ENCODE measurements at places on chromosomes 3 and 15. TPM values are rescaled to one million over a fixed set of nuclear protein-coding genes. Genes with fewer than 3 reads are reported as not detected.

- DNase-seq: no peak
Measured at GRCh38 chr3:190385731-190386688, 2.0 kb upstream of the CLDN16 start.

DNA sequence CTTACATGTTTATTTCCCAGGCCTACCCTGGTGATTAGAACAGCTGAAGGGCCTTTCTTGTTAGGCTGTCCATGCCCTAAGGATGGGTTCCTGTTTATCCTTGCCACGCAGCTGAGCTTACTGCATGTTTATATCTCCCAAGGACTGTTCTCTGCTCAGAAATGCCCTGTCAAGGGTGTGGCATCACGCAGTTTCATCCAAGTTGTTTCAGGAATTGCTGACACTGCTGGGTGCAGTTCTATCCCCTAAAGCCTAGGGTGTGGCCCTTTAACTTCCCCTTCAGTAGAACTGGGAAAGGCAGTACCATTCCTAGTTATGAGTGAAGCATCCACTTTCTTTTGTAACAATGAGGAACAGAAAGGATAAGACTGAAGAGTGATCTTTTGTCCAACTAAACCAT, 5.0 kb downstream of the ELL3 start:
- DNase-seq: no peak

GRCh38 chr3:14422016-14422963, 19.9 kb downstream of the SLC6A6 start:
- DNase-seq: no peak

DNA sequence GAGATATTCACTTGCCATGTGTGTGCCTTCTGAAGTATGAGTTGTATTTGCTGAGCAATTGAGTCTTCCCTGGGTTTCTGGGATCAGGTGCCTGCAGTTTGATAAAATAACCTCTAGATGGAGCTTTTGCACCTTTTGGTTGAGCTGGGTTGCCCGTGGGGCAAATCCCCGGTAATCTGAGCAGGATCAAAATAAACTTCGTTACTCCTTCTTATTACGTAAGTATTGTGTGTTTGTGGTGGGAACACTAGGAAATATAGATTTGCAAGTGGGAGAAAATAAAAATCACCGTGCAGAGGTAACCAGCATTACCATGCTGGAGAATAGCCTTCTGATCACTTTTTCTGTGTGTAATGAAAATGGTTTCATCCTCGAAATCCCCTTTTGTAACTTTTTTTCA, 277.4 kb upstream of the NR2E3 start:
- DNase-seq: no peak

- DNase-seq: no peak
Measured at GRCh38 chr3:53833053-53833645, 13.1 kb downstream of the CHDH start.

DNA sequence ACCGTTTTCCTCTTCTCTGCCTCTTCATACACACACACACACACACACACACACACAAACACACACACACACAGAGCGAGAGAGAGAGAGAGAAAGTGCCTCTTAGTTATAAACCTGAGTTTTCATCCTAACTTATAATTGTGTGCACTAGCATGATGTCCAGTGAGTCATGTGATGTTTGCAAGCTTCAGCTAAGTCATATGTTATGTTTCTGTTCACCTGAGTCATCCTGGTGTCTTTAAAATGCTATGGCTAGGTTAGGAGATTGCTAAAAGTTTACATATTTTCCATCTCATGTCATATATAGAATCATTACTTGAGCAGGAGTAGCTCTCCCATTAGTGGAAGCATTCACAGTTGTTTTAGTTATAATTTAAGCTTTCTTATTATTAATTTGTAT, 155.8 kb downstream of the EPHA6 start:
- DNase-seq: no peak

DNA sequence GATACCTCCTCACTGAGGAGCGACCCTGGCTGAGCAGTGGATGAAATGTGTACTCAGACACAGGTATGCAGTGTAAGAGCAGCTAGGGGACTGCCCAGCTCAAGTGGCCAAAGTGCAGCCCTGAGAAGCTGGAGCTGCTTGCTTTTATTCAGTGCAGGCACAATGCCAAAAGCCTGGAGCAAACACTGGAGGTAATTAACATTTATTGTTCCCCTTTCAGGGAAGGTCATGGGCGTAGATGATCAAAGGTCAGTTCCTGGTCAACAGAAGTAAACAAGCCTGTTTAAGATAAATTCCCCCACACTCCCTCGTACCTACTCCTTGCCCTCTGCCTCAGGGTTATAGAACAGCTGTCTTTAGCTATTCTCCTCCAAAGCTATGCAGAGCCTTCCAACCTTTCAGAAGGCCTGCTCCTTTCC, 17.5 kb downstream of the PLA2G4F start:
- DNase-seq: no peak

GRCh38 chr15:48408327-48408726, 77.1 kb downstream of the DUT start:
- DNase-seq: no peak

- no peak for DNase-seq
Measured at GRCh38 chr3:152355744-152356665, 87.3 kb downstream of the MBNL1 start.

DNA sequence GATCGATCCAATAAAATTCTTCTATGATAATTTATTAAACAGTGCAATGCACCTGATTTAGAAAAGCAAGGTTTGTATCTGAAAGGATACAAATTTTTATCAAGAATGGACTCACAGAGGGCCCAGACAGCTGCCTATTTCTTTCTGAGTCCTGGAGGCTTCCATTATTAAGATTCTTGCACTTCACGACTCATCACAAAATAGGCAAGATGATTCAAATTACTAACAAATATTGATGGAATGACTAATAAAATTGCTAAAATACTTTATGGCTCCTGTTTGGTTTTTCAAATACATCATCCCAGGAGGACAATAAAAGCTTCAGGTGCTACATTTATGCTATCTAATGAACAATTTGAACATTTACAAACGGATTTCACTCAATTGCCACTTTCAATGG, 483.0 kb upstream of the AGTR1 start:
- no peak for DNase-seq

- no peak for DNase-seq
Measured at GRCh38 chr3:124227150-124227630, 235.3 kb upstream of the ROPN1 start.

Gene RHCG
- not detected for total RNA-seq

Gene TM4SF4
- not detected for total RNA-seq

Gene MYO5C
- 2.5 TPM for total RNA-seq

Gene AGBL1
- total RNA-seq: not detected
